ENCODE measurements at places on chromosomes 7 and 10. TPM values are rescaled to one million over a fixed set of nuclear protein-coding genes. Genes with fewer than 3 reads are reported as not detected.

ABCB4 gene
- 2.1 TPM for total RNA-seq

LIPF gene
- not detected for total RNA-seq

AHR gene
- 86.9 TPM for total RNA-seq

MALRD1 gene
- not detected for total RNA-seq

CDC14C gene
- not detected for total RNA-seq

LIPN gene
- not detected for total RNA-seq

Measured in mammary microvascular endothelial cell (primary cell).